Endothelial cell (in vitro differentiated cells): ENCODE measurements at places on chromosomes 2 and 18. TPM values are rescaled to one million over a fixed set of nuclear protein-coding genes. Genes with fewer than 3 reads are reported as not detected.

The GKN2 gene
- total RNA-seq, result 0.36 TPM

The RAPGEF4 gene
- 7.5 TPM for total RNA-seq

The DNAH6 gene
- 7.8 TPM for total RNA-seq

The CFAP65 gene
- total RNA-seq, result 0.59 TPM

The KIAA2012 gene
- total RNA-seq, result 0.08 TPM

The ABCB11 gene
- 1.9 TPM for total RNA-seq

The RMDN2 gene
- total RNA-seq, result 2.5 TPM

The TRMT61B gene
- 14.9 TPM for total RNA-seq

The ASXL2 gene
- total RNA-seq, result 33.4 TPM

The FOXI3 gene
- total RNA-seq, result 0.69 TPM

The OSR1 gene
- total RNA-seq, result 0.26 TPM

The CFC1 gene
- 1.2 TPM for total RNA-seq

The LYPD6B gene
- total RNA-seq, result 4.8 TPM

The CD8B2 gene
- total RNA-seq, result 0.05 TPM

The GTF2A1L gene
- total RNA-seq, result not detected

The HOXD4 gene
- total RNA-seq, result 3.5 TPM

The GPR75 gene
- total RNA-seq, result 5.1 TPM

The POTEI gene
- 0.15 TPM for total RNA-seq

The MYO7B gene
- total RNA-seq, result 0.90 TPM

The GBX2 gene
- 3.5 TPM for total RNA-seq

The LINC00305 gene
- total RNA-seq, result 16.4 TPM

The FAM110C gene
- 0.08 TPM for total RNA-seq

The LAMA3 gene
- 1.7 TPM for total RNA-seq

The CHRND gene
- not detected for total RNA-seq

The TWIST2 gene
- total RNA-seq, result not detected

The MC5R gene
- total RNA-seq, result 0.56 TPM

The PDE1A gene
- total RNA-seq, result 21.6 TPM

The DNER gene
- total RNA-seq, result 0.15 TPM

The SCN1A gene
- total RNA-seq, result 0.33 TPM

The SCN9A gene
- total RNA-seq, result 47.3 TPM

The GCG gene
- not detected for total RNA-seq

The GALNT14 gene
- total RNA-seq, result 16.8 TPM

The UGT1A3 gene
- not detected for total RNA-seq

The SERPINB3 gene
- not detected for total RNA-seq

The CWC22 gene
- total RNA-seq, result 16.9 TPM

The ANKRD30B gene
- not detected for total RNA-seq

The ANKRD30BL gene
- total RNA-seq, result not detected

The TDRD15 gene
- total RNA-seq, result 0.05 TPM

The CEBPZOS gene
- total RNA-seq, result 18.5 TPM

The ATP5F1A gene
- total RNA-seq, result 457 TPM
